ENCODE measurements at places on chromosomes 3 and 15.
A peak's percentile ranks its signal among the peaks of the same experiment; 100 is the strongest.

GRCh38 chr15:67838789-67839332, 984 bp downstream of the RNU6-1 start:
- no peak for DNase-seq

GRCh38 chr15:80747317-80748053, 31.7 kb upstream of the CEMIP start:
- no peak for DNase-seq

- no peak for DNase-seq
These were observed 425.2 kb upstream of the TBL1XR1 start for GRCh38 chr3:177622520-177622919.

DNA sequence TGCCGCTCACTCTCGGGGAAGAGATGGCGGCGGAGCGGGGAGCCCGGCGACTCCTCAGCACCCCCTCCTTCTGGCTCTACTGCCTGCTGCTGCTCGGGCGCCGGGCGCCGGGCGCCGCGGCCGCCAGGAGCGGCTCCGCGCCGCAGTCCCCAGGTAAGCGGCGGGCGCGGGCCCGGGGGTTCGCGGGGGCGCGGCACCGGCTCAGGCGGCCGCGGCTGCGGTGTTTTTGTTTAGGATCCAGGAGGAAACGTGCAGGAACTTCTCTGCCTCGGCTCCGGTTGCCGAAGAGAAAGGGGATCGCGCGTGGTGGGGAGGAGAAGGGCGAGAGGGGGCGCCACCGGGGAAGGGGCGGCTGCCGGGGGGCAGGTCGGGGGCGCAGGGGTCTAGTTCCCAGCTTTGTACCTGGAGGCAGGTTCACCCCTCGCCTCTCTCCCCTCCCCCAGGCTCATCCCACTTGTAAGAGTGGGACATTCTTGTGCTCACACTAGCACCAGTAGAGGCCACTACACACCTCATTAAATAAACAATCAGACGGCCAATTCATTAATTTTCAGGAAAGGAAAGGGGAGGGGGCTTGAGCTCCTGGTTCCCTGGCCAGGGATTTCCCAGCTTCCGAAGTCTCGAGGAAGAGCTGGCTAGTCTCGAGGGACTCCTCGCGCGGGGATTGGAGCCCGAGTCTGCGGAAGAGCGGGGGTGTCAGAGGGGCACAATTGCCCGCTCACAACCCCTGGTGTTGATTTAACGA, 562 bp downstream of the NEO1 start:
- DNase-seq, result no peak

GRCh38 chr3:118637846-118638245, 396.8 kb downstream of the IGSF11 start:
- DNase-seq, result no peak

- no peak for DNase-seq
These were observed 46.8 kb downstream of the CA12 start for GRCh38 chr15:63334821-63335220.

GRCh38 chr3:87397211-87397610, 120.8 kb upstream of the POU1F1 start:
- DNase-seq, result peak; percentile 12

DNA sequence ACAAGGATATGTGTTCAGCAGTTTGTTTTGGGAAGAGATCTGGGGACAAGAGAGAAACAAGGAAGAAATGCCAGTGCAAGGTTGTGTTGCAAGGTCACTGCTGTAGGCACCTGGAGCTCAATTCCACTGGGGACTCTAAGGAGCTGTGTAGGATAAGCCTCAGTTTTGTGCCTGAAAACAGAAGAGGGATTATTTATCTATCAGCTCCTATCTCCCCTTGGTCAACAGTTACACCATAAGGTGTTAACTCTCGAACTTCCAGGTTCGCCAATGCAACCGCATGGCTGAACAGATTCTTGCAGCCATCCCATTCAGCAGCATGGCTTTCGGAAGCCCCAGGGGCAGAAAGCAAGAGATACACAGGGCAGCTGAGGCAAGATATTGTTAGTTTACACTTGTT, 41.6 kb upstream of the CNOT10 start:
- DNase-seq, result no peak

GRCh38 chr15:67902579-67903009, 62.7 kb upstream of the RNU6-1 start:
- DNase-seq, result no peak

GRCh38 chr3:69938931-69939330, 60.6 kb upstream of the SAMMSON start:
- DNase-seq, result no peak

GRCh38 chr3:87218560-87218959, 8.5 kb upstream of the CHMP2B start:
- no peak for DNase-seq

- no peak for DNase-seq
These were observed 213.0 kb downstream of the MYRIP start for GRCh38 chr3:40022297-40022827.

DNA sequence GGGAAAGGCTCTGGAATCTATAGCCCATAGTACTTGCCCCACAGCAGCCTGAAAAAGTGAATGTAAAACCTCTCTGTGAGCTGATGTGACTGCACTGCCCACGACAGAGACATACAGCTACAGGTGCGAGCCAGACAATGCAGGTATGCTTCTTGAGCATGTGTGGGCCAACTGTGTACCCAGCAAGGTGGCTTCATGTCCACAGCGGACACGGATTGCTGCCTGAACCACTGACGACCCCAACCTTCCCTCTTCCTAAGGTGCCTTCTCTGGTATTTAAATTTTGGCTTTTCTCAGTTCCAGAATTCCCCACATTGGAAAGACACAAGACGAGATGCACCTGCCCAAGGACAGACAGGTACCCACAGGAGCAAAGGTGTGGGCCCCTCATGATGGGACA, 65.8 kb downstream of the SCN5A start:
- DNase-seq, result no peak

GRCh38 chr3:105970283-105970682, 101.5 kb upstream of the CBLB start:
- peak; percentile 60 for DNase-seq

- DNase-seq, result no peak
These were observed 122.4 kb downstream of the NR1D2 start for GRCh38 chr3:24067483-24067882.

DNA sequence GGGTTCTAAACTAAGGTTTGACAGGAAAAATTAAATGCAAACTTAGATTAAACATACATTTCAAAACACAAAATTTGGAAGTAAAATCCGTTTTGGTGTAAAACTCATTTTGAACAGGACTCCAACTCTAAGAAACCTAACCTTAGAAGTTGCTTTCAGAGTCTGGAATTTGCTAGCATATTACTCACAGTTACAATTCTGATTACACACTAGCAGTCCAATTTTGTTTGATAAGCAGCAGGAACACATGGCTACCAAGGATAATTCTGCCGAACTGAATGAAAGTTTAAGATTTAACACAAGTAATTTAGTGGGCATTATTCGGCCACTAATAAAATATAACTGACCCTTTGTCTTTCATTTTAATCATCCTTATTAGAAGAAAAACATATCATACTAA, 49.6 kb downstream of the FRMD5 start:
- no peak for DNase-seq

- no peak for DNase-seq
These were observed 173.7 kb downstream of the ATG7 start for GRCh38 chr3:11445883-11446282.

GRCh38 chr15:79872358-79873017, 24.3 kb downstream of the MTHFS start:
- no peak for DNase-seq

- DNase-seq, result no peak
These were observed 22.3 kb downstream of the NBEAL2 start for GRCh38 chr3:47001731-47002170.

- DNase-seq, result no peak
These were observed 179.5 kb downstream of the ANXA2 start for GRCh38 chr15:60218256-60218655.

- DNase-seq, result no peak
These were observed 17.1 kb upstream of the RFC4 start for GRCh38 chr3:186823386-186823785.

DNA sequence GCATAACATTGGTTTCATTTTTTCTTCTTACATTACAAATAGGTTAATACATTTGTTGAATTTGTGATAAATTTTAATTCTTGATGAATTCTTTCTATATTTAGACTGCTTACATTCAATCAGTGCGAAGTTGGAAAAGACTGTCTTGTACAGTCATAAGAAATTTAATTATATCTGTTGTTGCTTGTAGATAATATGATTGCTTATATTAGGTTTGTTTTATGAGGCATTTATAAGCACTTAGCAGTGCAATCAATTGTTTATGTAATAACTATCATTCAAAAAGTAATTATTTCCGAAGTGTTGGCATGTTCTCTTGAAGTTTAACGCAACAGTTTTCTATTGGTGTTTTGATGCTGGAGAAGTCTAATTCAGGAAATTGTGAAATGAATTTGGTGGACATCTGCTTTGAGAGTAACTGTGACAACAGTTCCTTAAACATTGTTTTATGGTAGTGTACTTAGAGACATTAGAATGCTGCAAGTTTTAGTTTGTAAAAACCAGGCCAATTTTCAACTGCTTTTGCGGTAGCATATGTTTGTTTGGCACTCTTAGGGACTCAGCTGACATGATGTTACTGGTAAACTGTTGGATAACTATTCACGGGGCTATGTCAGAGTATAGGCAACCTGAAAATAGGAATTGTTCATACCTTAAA, 99.7 kb downstream of the NAALADL2 start:
- no peak for DNase-seq

GRCh38 chr15:25946241-25946805, 83.2 kb upstream of the ATP10A start:
- no peak for DNase-seq

GRCh38 chr15:49225572-49226281, 55.7 kb downstream of the GALK2 start:
- no peak for DNase-seq

GRCh38 chr15:69272139-69272538, 26.6 kb upstream of the PAQR5 start:
- DNase-seq, result no peak

DNA sequence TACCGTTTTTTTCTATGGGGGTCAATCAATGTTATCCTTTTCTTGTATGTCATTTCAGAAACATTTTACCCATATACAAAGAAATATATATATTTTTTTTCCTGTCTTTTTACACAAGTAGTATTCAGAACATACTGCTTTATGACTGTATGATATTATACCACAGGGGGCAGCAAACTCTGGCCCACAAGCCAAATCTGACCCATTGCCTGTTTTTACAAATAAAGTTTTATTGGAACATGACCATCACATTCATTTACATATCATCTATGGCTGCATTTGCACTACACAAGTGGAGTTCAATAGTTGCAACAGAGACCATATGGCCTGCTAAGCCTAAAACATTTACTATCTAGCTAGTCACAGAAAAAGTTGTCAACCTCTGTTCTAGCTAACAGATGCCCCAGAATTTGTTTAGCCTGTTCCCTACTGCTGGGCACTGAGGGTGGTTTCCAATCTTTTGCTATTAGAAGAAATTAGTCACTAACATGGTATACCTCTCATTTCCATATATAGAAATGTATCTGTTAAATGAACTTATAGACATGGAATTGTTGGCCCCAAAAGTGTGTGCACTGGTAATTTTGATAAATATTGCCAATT, 57.7 kb downstream of the BFSP2 start:
- DNase-seq, result no peak

DNA sequence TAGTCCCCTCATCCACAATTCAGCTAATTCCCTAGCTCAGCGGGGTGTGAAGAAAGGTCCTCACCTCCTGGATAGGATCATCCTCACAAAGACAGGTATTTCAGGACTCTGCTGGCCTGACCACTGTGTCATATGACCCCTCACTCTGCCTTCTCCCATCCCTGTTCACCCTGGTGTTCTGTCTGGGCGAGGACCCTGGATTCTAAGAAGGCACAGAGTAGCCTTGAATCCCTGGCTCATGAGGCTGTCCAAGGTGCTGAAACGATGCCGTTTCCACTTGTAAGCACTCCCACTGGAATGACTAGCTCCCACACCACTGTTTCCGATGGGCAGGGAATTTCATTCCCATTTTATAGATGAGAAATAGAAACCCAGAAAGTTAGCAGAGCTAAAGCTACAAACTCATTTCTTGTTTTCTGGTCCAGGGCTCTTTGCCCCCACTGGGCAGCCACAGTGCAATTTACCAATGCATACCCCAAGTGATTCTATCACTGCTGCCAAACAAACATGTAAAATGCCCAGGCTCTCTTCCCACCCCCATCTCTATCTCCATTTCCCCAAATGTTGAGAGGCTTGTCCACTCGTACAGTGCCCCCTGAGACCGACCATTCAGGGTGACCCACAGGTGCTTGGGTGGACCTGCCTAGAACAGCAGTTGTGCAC, 83.2 kb downstream of the RAB11A start:
- peak; percentile 15 for DNase-seq

DNA sequence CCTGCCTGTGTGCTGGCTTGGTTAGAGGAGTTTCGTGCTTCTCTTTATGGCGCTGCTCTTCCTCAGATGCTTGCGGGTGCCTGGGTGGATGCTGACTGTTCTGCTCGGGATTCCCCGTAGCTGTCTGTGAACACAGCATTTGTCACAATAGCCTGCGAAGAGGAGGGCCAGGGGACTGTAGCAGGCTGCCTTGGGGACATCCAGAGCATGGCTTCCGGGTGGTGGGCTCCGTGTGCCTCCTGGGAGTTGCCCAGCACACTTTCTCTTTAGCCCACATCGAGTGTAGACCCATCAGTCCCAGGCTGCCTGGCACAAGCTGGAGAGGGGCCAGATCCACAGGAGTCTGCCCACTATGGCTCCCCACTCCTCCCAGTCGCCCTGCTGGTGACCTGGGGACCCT, 22.4 kb downstream of the LRRK1 start:
- DNase-seq, result no peak

DNA sequence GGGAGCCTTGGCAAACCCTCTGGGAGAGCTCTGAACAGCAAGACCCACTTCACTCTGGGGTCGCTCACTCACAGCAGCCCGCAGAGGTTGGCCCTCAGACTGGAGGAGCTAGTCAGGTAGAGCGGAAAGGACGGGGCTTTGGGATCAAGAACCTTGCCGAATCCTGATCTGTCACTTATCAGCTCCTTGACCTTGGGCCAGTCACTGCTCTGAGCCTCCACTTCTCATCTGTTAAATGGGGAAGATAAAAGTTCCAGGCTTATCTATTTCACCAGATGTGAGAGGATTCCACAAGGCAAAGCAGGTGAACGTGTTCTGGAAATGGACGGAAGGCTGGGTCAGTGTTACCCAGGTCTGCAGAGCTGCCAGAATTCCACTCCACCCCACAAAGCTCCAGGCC, 29.4 kb downstream of the SEMA5B start:
- no peak for DNase-seq

DNA sequence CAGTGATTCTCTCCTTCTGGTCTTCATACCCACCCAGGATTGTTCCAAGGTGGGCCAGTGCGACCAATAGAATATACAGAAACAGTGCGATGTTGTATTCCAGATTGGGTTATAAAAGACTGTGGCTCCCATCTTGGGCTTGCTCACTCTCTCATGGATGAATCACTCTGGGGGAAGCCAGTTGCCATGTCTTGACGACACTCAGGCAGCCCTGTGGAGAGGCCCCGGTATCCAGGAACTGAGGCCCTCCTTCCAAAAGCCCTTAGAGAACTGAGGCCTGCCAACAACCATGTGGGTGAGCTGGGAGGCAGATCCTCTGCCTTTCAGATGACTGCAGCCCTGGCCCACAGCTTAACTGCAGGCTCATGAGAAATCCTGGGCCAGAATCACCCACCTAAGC, 57.2 kb downstream of the SH3GL3 start:
- DNase-seq, result no peak

- no peak for DNase-seq
These were observed 578.6 kb downstream of the PYDC2 start for GRCh38 chr3:192039593-192039992.

GRCh38 chr15:65421360-65422215, 1.2 kb downstream of the IGDCC4 start:
- peak; percentile 74 for DNase-seq

GRCh38 chr3:118488732-118489131, 545.9 kb downstream of the IGSF11 start:
- DNase-seq, result no peak

GRCh38 chr3:181947606-181948005, 235.9 kb downstream of the SOX2 start:
- no peak for DNase-seq
